ENCODE measurements at places on chromosomes 4 and X. TPM values are rescaled to one million over a fixed set of nuclear protein-coding genes. Genes with fewer than 3 reads are reported as not detected.

The RNF212 gene
- total RNA-seq, result 4.5 TPM

The DNAAF6 gene
- 4.9 TPM for total RNA-seq

DNA sequence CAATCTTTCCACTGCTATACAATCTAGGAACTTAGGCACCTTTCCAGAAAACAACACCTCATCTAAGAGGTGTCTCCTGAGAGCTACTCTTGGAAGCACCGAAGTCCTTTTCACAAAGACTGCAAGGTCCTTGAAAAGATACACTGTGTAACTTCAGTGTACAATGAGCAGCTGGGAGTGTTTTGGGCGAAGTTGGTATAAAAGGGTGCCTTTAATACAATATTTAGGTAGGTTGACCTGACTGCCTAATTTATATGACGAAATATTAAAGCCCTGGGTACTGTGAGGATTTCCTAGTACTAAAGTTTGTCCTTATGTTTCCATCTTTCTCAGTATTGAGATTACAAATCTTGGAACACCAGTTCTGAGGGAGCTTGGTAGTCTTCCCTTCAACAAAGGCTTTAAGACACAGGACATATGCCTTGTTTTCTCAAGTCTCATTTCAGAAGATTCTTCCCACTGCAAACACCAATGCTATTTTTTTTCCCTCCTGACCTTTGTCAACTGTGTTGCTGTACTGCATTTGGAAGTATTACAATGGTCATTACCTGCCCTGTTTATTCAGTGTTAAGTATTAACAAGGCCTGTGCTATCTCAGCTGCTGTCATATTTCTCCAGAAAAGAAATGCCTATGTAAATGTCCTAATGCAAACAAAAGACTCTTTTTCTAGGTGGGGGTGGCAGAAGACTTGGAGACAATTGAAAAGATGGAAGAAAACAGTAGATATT, 134.2 kb downstream of the MAML3 start:
- H3K4me3 ChIP-seq, result no peak overlapping the region
- H3K36me3 ChIP-seq, result no peaks in the 10 kb centered on the region
- H3K4me1 ChIP-seq, result peaks cover 3% of the 10 kb centered on the region
- no peaks in the 10 kb centered on the region for H3K27me3 ChIP-seq

GRCh38 chr4:6932918-6933317, 23.3 kb downstream of the TBC1D14 start:
- DNase-seq, result no peak
- no peaks in the 10 kb centered on the region for H3K4me1 ChIP-seq
- H3K4me3 ChIP-seq, result no peak overlapping the region
- no peak overlapping the region for H3K27ac ChIP-seq

The IL2RG gene
- 14.0 TPM for total RNA-seq

GRCh38 chr4:145890689-145891088, 47.9 kb downstream of the ZNF827 start:
- H3K27ac ChIP-seq, result no peak overlapping the region
- no peak for DNase-seq
- no peak overlapping the region for H3K4me3 ChIP-seq
- peaks cover 3% of the 10 kb centered on the region for H3K36me3 ChIP-seq
- H3K27me3 ChIP-seq, result no peaks in the 10 kb centered on the region

The SPIN2A gene
- 0.80 TPM for total RNA-seq

DNA sequence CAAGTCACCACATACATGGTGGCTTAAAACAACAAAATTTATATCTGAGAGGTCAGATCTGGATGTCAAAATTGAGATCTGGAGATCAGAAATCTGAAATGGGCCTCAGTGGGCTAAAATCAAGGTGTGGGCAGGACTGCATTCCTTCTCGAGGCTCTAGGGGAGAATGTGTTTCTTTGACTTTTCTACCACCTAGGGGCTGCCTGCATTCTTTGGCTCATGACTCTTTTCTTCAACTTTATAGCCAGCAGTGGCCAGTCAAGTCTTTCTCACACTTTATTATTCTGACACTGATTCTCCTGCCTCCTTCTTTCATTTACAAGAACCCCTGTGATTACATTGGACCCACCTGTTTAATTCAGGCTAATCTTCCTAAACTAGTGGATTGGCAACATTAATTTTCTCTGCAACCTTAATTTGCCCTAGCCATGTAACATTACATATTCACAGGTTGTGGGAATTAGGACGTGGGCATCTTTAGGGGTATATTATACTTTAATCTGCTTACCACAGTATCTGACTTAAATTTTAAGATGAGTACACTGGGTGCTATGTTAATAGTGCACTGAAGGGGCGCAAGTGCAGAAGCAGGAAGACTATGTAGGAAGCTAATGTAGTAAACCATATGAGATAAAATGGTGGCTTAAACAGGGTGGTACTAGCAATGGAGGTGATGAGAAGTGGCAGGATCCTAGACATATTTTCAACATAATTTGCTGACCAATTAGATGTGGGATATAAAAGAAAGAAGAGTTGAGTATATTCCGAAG, 188.0 kb downstream of the SLC4A4 start:
- no peak for DNase-seq
- no peak overlapping the region for H3K27ac ChIP-seq
- no peaks in the 10 kb centered on the region for H3K27me3 ChIP-seq
- H3K4me1 ChIP-seq, result no peaks in the 10 kb centered on the region

DNA sequence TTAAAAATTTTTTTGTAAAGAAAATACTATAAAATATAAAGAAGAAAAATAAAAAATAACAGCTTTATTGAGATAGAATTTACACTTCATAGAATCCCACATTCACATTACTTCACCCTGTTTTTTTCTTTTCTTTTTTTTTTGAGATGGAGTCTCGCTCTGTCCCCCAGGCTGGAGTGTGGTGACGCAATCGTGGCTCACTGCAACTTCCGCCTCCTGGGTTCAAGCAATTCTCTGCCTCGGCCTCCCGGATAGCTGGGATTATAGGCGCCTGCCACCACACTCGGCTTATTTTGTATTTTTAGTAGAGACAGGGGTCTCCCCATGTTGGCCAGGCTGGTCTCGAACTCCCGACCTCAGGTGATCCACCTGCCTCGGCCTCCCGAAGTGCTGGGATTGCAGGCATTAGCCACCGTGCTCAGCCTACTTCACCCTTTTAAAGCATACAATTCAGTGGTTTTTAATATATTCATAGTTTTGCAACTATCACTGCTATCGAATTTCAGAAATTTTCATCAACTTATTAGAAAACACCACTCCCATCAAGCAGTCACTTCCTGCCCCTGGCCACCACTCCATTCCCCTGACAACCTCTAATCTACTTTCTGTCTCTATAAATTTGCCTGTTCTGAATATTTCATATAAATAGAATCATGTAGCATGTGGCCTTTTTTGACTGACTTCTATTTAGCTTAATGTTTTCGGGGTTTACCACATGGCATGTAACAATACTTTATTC, 48.7 kb downstream of the TMEM131L start:
- peaks cover 13% of the 10 kb centered on the region for H3K4me1 ChIP-seq
- H3K27me3 ChIP-seq, result no peaks in the 10 kb centered on the region
- H3K36me3 ChIP-seq, result no peaks in the 10 kb centered on the region
- H3K4me3 ChIP-seq, result no peak overlapping the region
- no peak for DNase-seq
- H3K27ac ChIP-seq, result no peak overlapping the region

The SSX4 gene
- not detected for total RNA-seq

The PPP4R3C gene
- not detected for total RNA-seq

The TMEM144 gene
- total RNA-seq, result 16.4 TPM

DNA sequence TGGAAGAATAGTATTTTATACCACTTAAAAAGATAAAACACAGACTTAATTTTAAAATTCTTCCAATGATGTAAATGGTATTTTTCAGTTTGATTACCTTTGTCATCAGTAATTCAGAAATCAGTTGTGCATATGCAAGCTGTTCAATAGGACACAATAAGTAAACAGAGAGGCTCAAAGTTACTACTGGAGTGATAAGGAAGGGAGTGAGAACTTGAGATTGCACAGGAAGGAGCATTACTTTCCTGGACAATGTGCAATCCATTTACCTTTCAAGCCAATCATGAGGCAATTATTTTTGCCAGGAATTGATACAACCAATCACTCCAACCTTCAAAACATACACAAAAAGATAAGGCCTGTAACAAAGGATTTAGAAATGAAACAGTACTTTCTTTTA, 1024.3 kb downstream of the RAPGEF2 start:
- no peak for DNase-seq
- no peaks in the 10 kb centered on the region for H3K27me3 ChIP-seq
- no peaks in the 10 kb centered on the region for H3K36me3 ChIP-seq

DNA sequence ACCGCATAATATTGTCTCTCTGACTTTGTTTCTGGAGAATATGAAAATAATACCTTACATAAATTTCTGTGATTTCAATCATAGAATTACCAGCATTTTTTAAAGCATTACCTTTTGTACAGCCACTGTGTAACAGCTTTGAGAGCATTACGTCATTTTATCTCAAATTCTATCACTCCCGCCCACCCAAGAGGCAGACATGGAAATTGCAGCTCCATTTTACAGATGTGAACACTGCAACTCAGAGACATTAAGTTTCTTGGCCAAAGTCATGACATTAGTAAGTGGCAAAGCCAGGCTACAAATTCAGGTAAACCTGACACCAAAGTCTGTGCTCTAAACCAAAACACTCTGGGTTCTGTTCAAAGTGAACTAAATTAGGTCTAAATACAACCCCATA, 33.6 kb upstream of the KDR start:
- H3K36me3 ChIP-seq, result no peaks in the 10 kb centered on the region
- no peak overlapping the region for H3K27ac ChIP-seq
- H3K4me1 ChIP-seq, result peaks cover 5% of the 10 kb centered on the region
- H3K27me3 ChIP-seq, result peaks cover 3% of the 10 kb centered on the region
- no peak for DNase-seq
- no peak overlapping the region for H3K4me3 ChIP-seq

GRCh38 chrX:70552130-70552704, 107.6 kb downstream of the DLG3 start:
- no peaks in the 10 kb centered on the region for H3K27me3 ChIP-seq
- H3K27ac ChIP-seq, result no peak overlapping the region
- no peaks in the 10 kb centered on the region for H3K4me1 ChIP-seq
- no peak overlapping the region for H3K4me3 ChIP-seq
- no peaks in the 10 kb centered on the region for H3K36me3 ChIP-seq
- DNase-seq, result no peak

GRCh38 chr4:183337349-183337748, 15.1 kb upstream of the CLDN24 start:
- H3K27ac ChIP-seq, result no peak overlapping the region

- no peaks in the 10 kb centered on the region for H3K27me3 ChIP-seq
- H3K27ac ChIP-seq, result no peak overlapping the region
- peaks cover 17% of the 10 kb centered on the region for H3K4me1 ChIP-seq
Measured at GRCh38 chr4:48654015-48654664, 125.9 kb downstream of the FRYL start.

DNA sequence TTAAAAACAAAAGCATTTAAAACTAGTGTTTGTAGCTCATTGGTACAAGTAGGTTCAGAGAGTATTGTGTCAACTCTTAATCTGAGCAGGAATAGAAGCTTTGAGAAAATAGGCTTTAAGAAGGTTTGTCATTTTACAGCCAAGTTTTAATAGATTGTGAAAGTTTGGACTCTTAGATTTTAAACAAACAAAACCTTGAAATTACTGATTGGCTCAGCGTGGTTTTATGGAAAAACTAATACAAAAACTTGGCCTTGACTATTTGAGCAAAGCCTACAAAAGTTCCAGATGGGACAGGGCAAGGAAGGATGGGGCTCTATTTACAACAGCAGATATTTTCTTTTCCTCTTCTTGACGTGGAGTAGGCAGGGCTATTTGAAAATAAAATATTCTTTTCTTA, 16.5 kb downstream of the ZFX start:
- no peak overlapping the region for H3K4me3 ChIP-seq
- H3K27me3 ChIP-seq, result no peaks in the 10 kb centered on the region
- H3K27ac ChIP-seq, result no peak overlapping the region
- H3K4me1 ChIP-seq, result peaks cover 5% of the 10 kb centered on the region

- peaks cover 16% of the 10 kb centered on the region for H3K36me3 ChIP-seq
- DNase-seq, result no peak
- H3K4me3 ChIP-seq, result no peak overlapping the region
- H3K27ac ChIP-seq, result no peak overlapping the region
- H3K4me1 ChIP-seq, result peaks cover 3% of the 10 kb centered on the region
Measured at GRCh38 chr4:1978741-1979476, 29.9 kb downstream of the NELFA start.

DNA sequence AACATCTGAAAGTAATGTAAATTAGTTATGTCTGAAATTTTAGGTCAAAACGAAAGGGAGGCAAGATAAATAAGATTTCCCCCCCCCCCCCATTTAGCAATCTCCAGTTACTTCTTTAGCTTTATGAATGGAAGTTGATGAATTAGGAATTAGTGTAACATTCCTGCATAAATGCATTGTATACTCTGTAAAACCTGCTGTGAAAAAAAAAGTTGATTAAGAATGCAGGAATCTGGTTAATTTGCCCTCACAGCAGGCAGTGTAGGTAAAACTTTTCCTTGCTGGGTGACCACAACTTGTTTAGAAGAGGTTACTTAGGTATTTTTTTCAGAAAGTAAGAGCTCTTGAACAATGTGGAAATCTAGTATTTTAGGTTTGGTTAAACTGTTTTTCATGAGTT, 15.3 kb downstream of the LARP7 start:
- H3K27ac ChIP-seq, result no peak overlapping the region
- DNase-seq, result no peak
- H3K4me3 ChIP-seq, result no peak overlapping the region
- no peaks in the 10 kb centered on the region for H3K27me3 ChIP-seq

GRCh38 chr4:1331591-1332353, 15.2 kb upstream of the UVSSA start:
- no peaks in the 10 kb centered on the region for H3K4me1 ChIP-seq
- H3K36me3 ChIP-seq, result peaks cover 12% of the 10 kb centered on the region
- no peak for DNase-seq
- no peaks in the 10 kb centered on the region for H3K27me3 ChIP-seq
- H3K4me3 ChIP-seq, result no peak overlapping the region
- H3K27ac ChIP-seq, result no peak overlapping the region

DNA sequence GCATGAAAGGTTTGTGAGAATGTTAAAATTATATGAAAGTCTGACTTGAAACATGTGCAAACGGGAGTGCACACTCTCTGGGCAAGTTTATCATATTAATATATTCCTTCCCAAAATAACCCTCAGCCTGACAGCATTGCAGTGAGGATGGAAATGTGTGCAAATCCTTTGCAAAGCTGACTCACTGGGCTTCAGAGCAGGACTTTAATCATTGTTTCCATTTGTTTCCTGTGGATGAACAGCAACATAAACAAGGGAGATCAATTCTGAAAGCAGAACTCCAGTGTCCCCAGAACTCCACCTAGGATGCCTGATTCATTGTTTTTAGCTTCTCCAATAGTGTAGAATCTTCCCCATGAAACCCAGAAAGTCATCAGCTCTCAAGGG, 32.9 kb downstream of the SLC2A9 start:
- H3K4me1 ChIP-seq, result no peaks in the 10 kb centered on the region
- no peak for DNase-seq
- H3K4me3 ChIP-seq, result no peak overlapping the region
- no peak overlapping the region for H3K27ac ChIP-seq
- no peaks in the 10 kb centered on the region for H3K27me3 ChIP-seq
- H3K36me3 ChIP-seq, result peaks cover 1% of the 10 kb centered on the region

DNA sequence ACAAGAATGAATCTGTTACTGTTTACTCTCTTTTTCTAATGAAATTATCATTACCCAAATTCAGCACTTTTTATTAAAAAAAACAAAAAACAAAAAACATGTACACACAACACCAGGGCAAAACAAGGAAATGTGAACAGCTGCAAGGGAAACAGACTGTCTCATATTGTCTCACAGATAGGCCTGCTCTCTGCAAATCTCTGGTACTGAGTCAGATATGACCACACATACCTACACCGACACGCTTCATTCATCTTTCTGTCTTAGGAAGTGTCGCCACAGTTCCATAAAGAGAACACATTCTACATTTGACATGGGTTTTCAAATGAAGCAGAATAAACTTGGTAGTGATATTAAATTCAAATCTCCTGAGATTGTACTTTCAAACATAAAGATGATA, 92.2 kb upstream of the GPR34 start:
- DNase-seq, result no peak
- no peak overlapping the region for H3K4me3 ChIP-seq
- no peaks in the 10 kb centered on the region for H3K36me3 ChIP-seq
- no peak overlapping the region for H3K27ac ChIP-seq
- peaks cover 13% of the 10 kb centered on the region for H3K27me3 ChIP-seq

The CT45A2 gene
- not detected for total RNA-seq

All from lung (tissue), 17 donors.